ENCODE measurements at places on chromosomes 6 and 20.

DNA sequence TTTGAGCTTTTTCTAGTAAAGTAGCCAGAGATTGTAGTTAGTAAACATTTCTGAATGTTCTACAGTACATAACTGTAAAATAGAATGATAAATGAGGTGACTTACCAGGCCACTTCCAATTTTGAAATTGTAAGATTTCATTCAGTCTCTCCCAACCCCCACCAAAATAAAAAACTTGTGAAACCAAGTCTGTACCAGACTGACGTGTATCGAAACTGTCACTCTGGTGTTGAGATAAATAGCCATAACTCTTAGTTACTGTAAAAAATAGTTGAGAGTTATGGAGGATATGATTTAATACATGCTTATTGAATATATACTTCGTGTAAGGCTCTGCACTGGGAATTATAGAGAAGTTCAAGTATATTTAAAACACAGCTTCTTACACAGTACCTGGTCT is 455.7 kb downstream of the PLCB1 start:
- no peak for DNase-seq

- no peak for DNase-seq
Observed at GRCh38 chr20:51098284-51098810, 75.4 kb upstream of the KCNG1 start.

DNA sequence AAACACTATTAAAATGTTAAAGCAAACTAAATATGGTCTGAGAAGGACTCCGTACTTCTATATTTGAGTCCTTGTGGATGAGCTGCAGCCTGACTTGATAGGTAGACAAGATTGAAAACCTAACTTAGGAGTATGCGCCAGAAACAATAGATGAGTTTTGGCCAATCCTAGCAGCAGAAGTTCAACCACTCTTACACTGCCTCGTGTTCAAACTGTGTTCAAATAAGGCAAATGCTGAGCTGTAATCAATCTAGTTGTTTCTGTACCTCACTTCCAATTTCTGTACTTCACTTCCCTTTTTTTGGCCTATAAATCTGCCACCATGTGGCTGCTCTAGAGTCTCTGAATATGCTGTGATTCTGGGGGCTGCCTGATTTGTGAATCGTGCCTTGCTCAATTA is 13.2 kb upstream of the SERINC1 start:
- no peak for DNase-seq

DNA sequence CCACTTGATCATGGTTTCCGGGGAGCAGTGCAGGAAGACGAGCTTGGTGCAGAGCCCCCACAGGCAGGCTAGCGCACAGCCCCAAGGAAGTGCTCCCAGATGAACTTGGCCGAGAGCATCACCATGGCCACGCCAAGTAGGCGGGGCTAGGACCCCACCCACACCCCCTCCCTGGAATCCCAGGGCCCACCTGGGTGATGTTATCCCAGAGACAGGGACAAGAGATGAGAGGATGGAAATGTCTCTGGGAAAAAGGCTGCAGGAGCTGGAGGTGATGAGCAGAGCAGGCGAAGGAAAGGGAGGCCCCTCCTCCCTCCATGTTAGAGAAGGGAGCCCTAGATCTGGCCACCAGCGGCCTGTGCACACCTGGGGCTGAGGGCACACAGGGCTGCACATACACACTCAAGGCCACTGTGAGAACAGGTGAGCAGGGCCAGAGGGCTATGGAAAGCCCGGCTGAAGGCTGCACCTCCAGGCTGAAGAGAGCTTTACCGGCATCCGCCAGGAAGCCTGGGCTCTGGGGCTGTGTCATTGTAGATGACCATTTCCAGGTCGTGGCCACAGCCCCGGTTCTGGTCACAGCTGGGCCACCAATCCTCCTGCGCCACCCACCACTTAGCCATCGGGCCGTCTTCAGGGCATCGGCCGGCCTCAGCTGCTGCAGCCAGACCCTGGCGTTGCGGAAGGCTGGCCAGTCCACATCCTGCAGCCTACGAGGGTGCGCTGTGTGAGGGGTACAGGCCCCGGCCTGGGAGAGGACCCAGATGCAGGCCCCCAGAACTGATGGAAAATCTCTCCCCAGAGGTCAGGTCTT is 24.9 kb downstream of the NPEPL1 start:
- no peak for DNase-seq

DNA sequence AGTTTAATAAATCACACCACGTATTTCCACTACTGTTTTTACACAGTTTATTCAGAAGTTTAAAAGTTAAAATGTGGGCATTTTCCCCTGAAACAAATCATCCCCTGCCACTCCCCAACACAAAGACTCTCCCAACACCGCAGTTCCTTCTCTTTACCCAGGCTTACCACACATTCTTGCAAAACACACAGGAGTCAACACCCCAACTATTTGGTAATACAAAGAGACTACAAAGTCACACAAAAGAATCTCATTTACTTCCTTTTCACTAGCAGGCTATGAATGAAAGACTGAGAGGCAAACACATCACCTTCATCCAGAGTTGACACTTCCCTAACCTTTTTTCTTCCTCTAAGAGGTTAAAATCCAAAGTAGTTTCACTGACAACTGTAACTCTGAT is 51.1 kb downstream of the KCTD20 start:
- no peak for DNase-seq

DNA sequence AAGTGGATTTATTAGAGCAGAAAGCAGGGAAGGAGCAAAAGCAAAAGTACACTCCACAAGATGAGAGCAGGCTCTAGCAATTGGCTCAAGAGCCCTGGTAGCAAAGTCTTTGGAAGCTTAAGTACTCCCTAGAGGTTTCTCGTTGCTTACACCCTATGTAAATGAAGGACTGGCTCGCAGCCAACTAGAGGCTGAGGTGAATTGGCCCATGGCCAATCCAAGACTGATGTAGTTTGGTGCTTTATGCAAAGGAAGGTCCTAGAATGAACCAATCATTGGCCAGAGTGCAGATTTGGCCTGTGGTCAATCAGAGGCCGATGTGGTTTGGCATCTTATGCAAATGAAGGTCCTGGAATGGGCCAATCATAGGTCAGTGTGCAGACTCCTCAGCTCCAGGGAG is 191.3 kb upstream of the ARID1B start:
- DNase-seq, result no peak

DNA sequence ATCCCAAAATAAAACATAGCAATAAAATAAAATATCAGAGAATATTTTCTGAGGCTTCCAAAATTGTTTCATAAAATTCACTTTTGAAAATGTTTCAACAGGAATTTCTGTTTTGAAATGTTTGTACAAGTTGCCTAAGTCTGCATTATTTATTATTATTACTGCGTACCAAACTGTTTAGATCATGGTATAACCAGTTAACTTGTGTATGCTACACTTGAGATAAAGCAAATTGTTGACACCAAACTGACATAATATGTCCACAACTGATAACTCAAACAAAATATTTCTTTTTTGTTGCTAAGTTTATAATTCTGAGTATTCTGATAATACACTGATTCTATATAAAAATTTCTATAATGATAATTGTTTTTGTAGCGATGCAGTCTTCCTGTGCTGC is 531.8 kb upstream of the EYS start:
- no peak for DNase-seq

GRCh38 chr20:46802722-46803121 is 91.9 kb upstream of the EYA2 start:
- no peak for DNase-seq

DNA sequence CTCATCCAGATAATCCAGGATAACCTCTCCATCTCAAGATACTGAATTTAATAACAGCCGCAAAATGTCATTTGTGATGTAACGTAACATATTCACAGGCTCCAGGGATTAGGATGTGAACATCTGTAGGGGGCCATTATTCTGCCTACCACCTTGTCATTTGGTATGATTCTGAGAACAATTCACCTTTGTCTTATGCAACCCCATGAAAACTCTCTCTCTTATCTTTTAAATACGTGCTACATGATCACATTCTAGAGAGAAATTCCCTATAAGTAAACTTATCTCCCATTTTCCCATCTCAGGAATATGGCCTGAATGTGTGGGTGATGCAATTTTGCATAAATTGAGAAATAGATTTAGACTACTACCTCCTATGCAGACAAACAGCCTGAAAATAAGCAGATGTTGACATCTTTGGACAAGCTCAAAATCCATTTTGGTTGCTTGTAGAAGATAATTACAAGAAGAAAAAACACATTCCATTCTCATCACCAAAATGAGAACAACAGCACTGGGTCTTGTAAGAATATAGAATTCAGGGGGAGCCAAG is 255.4 kb upstream of the STXBP5 start:
- no peak for DNase-seq

DNA sequence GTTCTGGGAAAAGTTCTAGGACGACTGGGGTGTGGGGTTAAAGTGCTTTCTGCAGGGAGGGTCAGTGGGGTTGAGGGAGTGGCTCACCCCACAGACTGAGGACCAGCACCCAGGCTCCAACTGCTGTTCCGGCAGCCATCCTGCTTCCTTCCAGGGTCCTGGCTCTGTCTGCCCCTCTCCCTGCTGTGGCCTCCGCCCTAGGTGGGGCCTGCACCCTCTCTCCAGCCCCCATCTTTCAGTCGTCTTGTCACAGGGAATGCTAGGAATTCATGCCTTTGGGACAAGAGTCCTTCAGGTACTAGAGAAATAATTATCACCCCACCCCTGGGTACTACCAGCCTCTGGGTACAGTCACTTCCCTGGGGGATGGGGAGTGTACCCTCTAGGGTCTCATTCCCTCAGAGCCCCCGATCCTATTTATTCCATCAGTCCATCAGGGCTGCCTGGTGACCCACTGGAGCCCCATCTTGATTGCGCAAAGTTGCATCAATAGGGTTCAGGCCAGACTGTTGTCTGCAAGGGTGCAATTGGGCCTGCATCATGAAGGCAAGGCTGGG is at the start of gene AGER:
Gene AGER, minus strand, starts transcription at position 170 of the 557 bp plus-strand sequence. Its CDS starts 31 bp downstream, at position 139.
- no peak for DNase-seq

DNA sequence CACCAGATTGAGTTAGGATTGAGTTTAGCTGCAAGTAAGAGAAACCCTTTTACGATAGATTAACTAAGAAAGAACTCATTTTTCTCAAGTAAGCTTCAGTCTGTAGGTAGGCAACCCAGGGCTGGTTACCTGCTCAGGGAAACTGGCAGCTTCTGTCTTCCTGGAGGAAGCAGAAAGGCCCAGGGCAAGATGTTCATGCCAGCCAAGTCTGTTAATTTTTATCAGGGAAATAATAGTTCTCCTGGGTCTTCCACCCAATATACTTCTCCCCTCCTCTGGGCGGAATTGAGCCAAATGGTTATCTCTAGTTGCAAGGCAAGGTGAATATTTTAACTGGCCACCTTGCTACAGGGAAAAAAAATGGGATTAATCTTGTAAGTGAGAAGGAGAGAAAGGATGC is 98.2 kb downstream of the UTRN start:
- no peak for DNase-seq

DNA sequence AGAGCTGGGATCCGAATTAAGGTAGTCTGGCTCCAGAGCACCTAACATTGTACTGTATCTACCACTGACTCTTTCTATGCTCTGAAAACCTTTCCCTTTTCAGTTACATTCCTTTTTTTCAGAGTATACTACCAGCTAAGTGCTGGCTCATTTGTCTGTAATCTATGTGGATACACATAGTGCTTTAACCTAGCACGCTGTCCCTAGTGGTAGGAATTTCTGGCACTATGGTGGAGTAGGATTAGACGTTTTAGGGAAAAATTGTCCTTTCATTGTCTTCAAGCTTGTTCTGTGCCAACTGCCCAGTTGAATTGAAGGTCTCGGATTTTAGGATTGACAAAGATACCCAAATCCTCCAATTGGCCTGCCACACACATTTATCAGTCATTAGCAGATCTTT is 259.1 kb upstream of the FERMT1 start:
- no peak for DNase-seq

GRCh38 chr6:28537509-28538140 is 11.9 kb downstream of the GPX5 start:
- DNase-seq, result no peak

DNA sequence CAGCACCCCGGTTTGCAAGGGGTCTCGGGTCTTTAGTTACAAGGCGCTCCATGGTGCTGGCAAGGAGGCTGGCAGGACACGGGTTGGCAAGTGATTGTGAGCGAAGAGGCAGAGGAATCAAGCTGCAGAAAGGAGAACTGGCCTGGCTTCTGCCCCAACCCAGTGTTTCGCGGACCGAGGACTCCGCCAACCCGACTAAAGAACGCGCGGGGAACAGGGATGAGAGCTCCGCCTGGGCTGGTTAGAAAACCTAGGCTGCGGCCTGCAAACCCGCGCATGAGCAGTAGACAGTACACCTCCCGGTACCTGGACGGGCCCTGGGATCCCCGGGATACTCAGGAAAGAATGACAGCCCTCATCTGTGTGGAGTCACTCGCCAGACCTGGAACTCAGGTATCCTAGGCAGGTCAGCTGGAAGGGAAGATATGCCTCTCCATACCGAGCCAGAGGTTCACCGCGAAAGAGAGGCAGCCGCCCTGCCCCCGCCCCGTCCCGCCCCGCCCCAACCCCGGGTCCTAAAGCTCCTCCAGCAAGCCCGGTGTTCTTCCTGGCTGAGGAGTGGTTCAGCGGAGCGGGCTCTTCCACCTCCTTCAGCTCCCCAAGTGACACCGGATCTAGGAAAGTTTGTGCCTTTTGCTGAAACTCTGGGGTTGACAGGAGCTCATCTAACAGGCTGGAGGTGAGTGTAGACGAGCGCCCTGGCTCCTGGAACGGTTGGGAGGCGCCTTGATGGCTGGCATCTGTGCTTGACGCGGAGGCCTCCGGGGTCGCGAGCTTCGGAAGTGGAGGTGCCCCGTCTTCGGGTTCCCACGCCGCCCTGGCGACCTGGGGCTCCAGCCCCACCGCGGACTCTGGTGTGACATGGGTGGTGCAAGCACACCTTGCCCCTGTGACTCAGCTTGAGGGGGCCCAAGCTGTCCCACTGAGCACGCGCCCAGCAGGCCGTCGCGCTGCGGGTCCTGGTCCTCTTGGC is 1847.3 kb upstream of the DEFB115 start:
- no peak for DNase-seq

- no peak for DNase-seq
Observed at GRCh38 chr20:3653921-3654320, 9.3 kb downstream of the GFRA4 start.

DNA sequence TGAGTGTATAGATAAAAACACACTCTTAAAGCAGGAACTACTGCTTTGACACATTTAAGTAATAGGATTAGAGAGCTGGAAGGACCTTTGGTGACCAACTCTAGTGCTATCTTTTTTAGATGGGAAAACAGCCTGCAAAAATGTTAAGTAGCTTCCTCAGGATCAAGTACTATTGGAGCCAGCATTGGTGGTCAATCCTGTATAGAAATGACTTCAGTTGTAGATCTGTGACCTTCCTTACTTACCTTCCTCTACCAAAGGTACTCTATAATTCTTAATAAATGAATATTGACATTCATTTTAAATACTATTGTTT is 18.7 kb downstream of the KCNQ5 start:
- no peak for DNase-seq

GRCh38 chr20:2133318-2134183 is 31.9 kb downstream of the STK35 start:
- peak; percentile 17 for DNase-seq

All from muscle of arm (tissue), 14 donors.